ENCODE measurements at places on chromosomes 5 and 9. TPM values are rescaled to one million over a fixed set of nuclear protein-coding genes. Genes with fewer than 3 reads are reported as not detected.

DNA sequence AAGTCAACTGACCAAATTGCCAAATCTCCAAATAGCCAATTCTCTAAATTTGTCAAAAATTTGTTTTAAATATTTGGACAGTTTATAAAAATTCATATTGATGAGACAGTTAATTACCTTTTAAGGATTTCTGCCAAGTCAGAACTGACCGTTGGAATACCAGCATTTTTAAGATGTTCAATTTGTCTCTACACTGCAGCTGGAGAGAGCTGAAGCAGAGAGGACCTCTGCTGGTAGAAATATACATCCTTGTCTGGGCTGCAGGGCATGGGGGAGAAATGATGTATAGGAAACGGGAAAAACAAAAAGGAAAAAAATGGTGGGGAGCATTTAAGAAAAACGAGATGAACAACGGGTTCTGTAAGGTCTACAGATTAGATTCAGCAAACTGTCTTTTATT lies 16.8 kb downstream of the NR6A1 start:
- no peak for DNase-seq

DNA sequence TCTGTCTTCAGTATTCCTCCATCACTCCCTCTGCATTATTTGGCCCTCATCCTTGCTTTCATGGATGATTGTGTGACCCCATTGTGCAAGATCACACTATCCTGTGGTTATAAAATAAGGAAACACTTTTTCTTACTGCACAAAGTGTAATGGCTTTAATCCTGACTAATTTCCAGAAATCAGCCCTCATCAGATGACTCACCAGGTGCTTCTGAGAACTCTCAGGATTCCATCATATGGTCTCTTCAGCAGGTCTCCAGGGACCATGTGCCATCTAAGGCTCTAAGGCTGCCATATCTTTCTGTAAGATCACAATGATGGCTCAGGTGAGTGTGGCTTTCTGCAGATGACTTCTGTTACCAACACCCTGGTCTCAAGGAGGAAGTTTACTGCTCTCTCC lies 27.3 kb upstream of the FER start:
- no peak for DNase-seq

DNA sequence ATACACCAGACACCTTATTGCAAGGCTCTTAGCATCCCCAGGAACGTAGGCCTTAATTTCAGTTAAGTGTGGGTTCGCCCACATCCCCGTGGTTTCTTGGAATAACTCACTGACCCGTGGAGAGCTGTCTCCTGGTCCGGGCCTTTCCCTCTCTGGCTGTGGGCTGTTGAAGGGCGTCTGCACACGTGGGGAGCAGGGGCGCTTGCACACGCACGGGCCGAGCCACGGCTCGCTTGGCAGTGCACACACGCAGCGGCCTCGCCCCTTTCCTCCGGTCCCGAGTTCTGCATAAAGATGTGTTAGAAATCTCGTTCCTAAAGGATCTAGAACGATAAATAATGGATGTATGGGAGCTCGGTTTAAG lies 141.9 kb downstream of the PBX3 start:
- no peak for DNase-seq

The TMEM215 gene
- not detected for total RNA-seq

All from mesenteric fat pad (tissue), 1 donor.